ENCODE measurements at places on chromosomes 1 and 21.

DNA sequence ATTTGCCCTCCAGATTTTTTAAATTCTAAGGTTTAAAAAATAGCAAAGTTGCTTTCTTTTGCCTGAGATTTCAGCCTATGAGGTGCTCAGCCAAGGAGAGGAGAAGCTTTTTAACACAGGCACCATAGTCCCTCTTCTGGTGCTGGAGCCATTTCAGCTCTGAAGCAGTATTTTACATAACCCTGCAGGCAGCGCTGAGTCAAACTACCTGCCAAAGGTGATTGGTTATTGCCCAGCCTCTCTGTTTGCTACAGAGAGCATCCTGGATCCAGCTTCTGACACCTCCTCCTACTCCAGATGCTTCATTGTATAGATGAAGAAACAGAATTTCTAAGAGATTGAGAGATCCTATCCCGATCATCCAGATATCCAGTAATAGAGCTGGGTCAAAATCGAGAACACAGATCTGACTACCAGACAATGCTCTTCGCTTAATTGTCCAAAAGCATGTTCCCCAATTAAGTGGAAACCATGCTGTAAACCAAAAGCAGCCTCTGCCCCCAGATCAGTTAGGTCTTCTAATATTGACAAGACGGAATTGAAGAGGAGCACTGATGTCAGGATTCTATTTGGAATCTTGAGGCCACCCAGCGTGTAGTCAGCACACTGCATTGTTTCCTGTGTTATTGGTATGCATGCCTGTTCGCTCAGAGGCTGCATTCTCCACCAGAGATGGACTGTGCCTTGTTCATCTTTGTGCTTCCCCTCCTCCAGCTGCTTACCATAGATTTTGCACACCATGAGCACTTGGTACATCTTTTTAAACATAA, 22.1 kb downstream of the RGS8 start:
- no peak for DNase-seq

- no peak for DNase-seq
These were observed 90.6 kb downstream of the TRIM11 start for GRCh38 chr1:228315945-228316588.

- DNase-seq = peak; percentile 30
These were observed 20.5 kb downstream of the FUBP1 start for GRCh38 chr1:77958391-77958790.

GRCh38 chr1:244664353-244664752, 11.4 kb downstream of the DESI2 start:
- DNase-seq = no peak

DNA sequence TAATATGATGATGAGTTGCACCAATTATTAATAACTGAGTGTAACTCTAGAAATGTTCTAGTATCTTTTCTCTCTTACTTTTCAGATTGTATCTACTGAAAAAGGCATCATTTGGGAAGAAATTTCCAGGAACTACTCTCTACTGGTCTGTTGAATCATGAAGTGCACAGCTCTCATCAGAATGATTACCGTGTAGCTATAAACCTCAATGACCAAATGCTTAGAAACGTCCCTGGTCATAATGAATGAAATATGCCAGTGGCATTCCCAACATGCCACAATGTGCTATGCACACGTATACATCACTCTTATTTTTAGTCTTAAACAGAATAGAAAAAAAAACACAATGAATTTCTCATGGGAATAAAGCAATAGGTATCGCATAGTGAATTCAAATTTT, 534.3 kb upstream of the OLFM3 start:
- DNase-seq = no peak

DNA sequence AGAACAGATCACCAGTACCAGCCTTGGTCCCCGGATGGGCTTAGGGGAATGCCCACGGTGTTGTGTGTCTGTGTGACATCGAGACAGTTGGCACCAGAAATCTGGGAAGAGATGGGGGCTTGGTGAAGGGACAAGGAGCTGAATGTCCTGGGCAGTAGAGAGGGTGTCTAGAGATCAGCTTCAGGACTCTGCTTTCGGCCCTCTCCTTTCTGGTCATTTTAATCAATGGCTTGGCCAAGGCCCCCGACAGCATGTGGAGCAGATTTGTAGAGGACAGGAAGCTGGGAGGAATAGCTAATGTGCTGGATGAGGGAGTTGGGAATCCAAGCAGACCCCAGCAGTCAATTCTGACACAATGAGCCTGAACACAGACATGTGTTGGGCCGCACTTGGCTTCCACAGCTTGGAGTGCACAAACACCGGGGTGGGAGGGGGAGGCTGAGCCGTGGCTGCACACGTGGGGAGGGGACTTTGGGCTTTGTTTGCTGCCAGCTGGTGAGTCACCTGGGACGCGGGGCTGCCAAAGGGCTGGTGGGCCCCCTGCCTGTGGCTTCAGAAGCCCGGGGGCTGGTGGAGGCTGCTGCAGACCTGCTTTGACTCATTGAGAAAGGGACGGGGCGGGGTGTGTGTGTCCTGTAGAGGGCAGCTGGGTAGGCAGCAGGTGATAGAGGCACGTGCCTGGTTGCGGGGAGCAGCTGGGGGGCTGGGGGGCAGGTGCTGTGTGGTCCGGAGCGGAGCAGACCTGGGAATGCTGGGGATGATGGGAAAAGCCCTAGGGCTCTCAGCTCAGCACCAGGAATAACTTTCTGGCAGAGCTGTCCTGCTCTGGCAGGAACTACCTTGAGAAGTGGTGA, 20.9 kb downstream of the SLC1A7 start:
- DNase-seq = no peak

GRCh38 chr21:45361033-45361997, 43.6 kb upstream of the COL18A1 start:
- DNase-seq = no peak

DNA sequence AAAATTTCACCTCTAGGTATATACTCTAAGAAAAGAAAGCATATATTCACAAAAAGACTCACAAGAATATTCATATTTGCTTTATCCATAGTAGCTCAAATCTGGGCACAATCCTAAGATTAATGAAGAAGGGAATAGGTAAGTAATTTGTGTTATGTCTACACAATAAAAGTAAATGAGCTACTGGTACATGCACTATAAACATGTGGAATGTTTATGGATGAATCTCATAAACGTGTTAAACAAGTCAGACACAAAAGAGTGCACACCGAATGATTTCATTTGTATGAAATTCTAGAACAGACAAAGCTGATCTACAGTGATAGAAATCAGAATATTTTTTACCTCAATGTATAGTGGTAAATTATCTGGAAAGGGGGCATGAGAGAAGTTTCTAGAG, 115.3 kb upstream of the B3GALT2 start:
- DNase-seq = no peak

DNA sequence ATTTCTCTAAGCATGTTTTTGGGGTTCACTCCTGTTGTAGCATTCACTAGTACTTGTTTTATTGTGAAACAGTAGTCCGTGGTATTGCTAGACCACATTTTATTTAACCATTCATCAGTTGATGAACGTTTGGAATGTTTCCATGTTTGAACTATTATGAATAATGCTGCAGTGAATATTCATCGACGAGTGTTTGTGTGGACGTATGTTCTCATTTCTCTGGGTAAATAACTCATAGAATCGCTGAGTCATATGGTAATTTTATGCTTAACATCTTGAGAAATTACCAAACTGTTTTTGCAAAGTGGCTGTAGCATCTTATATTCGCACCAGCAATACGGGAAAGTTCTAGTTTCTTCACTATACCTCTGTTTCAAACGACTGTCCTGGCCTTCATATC, 28.0 kb upstream of the KAZN start:
- no peak for DNase-seq

GRCh38 chr1:121452484-121452883, 267.7 kb downstream of the SRGAP2C start:
- no peak for DNase-seq

GRCh38 chr21:36203603-36203889, 46.9 kb downstream of the DOP1B start:
- DNase-seq = peak; percentile 23

- DNase-seq = no peak
These were observed 836.3 kb upstream of the ADGRL4 start for GRCh38 chr1:79842811-79843210.

GRCh38 chr1:206694171-206695124, 9.7 kb downstream of the MAPKAPK2 start:
- DNase-seq = no peak

DNA sequence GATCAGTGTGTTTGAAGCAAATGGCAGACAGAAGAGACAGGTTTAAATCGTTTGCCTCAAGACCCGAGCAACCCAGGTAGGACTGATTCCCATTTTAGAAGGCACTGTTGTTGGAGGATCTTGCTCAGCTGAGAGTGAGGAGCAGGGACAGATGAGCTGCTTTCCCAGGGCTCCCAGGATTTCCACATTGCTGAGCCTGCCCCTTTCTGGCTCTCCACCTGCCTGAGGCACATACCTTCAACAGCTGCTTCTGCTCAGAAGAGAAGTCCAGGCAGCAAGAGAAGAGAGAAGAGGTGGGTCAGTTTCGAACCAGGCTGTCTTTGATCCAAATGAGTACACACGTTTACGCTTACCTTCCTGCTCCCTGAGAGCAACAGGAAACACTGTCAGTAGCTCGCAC, 5.7 kb downstream of the TNNT2 start:
- DNase-seq = no peak

DNA sequence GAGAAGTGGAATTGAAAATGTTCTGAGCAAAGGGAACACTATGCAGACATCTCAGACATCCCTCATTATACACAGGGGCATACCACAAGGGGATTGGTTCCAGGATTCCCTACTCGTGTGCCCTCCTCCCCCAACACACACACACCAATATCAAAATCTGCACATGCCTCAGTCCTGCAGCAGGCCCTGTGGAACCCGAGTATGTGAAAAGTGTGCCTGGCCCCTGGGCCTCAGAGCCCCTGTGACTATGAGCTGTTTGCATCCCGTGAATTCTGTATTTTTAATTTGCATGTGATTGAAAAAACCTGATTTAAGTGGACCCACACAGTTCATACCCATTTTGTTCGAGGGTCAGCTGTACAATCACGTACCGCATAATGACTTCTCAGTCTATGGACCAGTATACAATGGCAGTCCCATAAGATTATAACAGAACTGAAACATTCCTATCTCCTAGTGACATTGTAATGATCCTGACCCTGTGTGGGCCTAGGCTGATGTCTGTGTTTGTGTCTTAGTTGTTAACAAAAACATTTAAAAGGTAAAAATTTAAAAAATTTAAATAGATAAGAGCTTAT, 11.3 kb downstream of the POU2F1 start:
- no peak for DNase-seq

- DNase-seq = no peak
These were observed 103.8 kb downstream of the TRABD2B start for GRCh38 chr1:47893412-47893811.

DNA sequence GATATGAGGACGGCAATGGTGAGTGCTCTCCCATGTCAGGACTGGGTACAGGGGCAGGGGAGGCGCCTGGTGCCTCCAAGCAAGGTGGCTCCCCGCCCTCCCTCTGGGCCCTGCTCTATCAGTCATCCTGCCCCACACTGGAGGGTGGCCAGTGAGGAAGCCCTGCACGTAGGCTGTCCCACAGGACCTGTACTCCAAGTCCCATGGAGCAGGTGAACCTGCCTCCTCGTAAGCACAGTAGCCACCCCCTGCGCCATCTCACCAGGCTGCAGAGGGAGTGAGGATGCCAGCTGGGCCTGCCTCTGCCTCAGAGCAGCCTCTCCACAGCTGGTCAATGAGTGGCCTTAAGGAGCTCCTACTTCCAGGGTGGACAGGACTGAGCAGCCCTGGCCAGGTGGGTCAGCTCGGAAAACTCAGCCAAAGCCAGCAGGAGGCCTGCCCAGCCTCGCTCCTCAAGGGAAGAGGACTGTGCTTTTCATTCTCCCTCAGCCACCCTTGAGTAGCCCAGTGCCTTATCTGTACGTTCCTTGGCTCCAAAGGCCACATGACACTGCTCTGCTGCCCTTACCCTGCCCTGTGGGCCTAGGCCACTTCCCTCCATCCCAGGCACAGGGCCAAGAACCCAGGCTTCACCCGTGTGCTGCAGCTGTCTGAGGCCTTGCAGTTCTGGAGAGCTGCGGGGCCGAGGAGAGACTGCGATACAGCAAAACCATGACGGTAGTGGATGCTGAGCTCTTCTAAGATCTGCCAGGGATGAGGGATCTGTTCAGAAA, 39.6 kb downstream of the SLC45A1 start:
- DNase-seq = no peak

GRCh38 chr1:82731216-82731615, 930.5 kb downstream of the ADGRL2 start:
- no peak for DNase-seq

- DNase-seq = no peak
These were observed 24.9 kb upstream of the KCNC4 start for GRCh38 chr1:110185181-110185580.

- DNase-seq = no peak
These were observed 18.8 kb upstream of the SRM start for GRCh38 chr1:11078631-11079030.

GRCh38 chr1:3679098-3679555, 26.8 kb downstream of the TP73 start:
- no peak for DNase-seq

DNA sequence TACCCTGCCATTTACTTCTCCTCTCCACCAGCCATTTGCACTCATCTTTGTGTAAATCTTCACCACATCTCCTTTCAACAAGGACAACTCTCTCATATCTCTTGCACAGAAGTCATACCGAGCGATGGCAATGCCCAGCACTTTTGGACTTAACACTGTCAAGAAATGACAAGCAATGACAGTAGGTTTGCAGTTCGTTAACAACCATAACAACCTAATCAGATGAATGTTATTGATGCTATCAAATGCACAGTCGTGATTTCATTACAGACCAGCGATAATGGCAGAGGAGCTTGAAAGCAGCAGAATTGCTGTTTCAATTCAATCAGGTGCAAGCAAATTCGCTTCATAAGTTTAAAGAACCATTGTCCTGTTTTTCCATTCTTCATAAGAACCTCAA, 390.9 kb downstream of the VAV3 start:
- no peak for DNase-seq

- DNase-seq = no peak
These were observed 53.1 kb upstream of the GPR25 start for GRCh38 chr1:200819726-200820125.

DNA sequence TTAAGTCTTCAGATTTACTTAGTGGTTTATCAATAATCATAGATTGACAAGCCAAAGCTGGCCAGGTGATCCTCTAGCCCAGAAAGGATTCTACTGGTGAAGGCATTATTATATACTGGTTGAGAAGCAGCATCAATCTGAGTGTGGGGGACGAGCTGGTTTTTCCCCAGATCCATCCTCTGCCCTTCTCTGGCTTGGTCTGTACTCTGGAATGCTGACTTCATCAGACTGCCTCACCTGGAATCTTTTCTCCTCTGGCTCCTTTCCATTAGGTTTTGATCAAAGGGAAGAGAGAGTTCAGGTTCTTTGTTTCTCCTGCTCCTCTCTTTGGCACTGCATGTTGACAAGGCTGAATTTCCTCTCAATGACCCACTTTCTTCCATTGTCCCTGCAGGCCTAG, 93.9 kb downstream of the KCTD3 start:
- DNase-seq = no peak

GRCh38 chr1:211347077-211347844, 20.6 kb downstream of the TRAF5 start:
- no peak for DNase-seq
